ENCODE measurements at places on chromosomes 4 and X. TPM values are rescaled to one million over a fixed set of nuclear protein-coding genes. Genes with fewer than 3 reads are reported as not detected.

DNA sequence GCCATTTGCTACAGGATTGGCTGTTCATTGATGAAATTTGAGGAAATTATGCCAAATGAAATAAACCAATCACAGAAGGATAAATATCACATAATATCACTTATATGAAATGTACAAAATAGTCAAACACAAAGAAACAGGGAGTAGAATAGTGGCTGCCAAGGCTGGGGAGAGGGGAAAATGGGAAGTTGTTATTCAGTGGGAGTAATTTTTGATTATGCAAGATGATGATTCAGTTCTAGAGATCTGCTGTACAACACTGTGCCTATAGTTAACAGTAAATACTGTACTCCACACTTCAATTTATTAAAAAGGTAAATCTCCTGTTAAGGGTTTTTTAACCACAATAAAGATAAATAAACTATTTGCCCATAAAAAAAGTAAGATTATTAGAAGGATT is 101.1 kb downstream of the TMA16 start:
- DNase-seq, result no peak

DNA sequence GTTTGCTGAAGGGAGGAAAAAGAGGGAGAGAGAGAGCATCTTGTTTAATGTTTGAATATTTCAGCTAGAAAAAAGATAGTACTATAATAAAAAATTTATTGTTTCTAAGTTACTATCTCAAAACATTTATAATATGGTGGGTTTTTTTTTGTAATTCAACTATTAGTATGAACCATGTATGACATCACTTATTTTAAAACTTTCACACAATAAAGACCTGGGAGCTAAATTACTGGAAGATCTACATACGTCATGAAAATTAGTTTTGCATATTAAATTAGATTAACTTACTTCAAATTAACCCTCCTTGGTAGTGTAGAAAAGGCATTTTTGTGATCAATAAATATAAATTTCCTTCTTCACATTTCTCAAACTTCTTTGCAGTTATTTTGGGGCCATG is 432.0 kb upstream of the SLIT2 start:
- DNase-seq, result no peak

Gene TAPT1
- 7.8 TPM for polyA plus RNA-seq

DNA sequence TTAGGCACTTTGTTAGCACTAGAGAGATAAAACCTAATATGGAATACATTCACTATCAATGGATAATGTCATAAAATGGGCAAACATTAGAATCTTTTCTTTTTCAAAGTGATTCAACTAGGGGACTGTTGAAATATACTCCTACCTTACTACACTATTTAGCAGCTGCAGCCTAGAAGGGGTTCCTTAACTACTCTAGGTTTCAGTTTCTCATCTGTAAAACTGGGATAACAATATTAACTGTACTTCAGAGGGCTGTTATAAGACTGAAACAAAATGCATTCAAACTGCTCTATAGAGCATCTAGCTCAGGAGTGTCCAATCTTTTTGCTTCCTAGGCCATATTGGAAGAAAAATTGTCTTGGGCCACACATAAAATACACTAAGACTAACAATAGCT is 147.4 kb downstream of the CDS1 start:
- no peak for DNase-seq

Gene FUNDC2
- 65.2 TPM for polyA plus RNA-seq

Gene NKX6-1
- 0.02 TPM for polyA plus RNA-seq

Gene MTNR1A
- not detected for polyA plus RNA-seq

DNA sequence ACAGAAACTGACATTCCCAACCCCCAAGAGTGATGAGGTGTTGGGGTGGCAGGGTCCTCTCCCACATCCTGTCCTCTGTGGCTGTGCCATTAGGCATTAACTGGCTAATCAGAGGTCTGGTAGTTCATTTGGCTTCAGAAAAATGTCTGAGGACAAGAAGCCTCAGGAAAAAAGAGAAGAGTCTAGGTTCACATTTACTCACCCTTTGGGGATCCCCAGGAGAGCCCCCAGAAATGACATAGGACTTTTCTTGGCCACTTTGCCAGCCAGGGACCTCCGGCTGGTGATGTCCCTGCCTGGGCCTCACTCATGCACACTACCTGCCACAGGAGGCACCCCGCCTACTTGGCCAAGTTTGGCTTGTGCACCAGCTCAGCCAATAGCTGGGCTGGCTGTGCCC is 173.0 kb downstream of the RBM46 start:
- DNase-seq, result no peak

DNA sequence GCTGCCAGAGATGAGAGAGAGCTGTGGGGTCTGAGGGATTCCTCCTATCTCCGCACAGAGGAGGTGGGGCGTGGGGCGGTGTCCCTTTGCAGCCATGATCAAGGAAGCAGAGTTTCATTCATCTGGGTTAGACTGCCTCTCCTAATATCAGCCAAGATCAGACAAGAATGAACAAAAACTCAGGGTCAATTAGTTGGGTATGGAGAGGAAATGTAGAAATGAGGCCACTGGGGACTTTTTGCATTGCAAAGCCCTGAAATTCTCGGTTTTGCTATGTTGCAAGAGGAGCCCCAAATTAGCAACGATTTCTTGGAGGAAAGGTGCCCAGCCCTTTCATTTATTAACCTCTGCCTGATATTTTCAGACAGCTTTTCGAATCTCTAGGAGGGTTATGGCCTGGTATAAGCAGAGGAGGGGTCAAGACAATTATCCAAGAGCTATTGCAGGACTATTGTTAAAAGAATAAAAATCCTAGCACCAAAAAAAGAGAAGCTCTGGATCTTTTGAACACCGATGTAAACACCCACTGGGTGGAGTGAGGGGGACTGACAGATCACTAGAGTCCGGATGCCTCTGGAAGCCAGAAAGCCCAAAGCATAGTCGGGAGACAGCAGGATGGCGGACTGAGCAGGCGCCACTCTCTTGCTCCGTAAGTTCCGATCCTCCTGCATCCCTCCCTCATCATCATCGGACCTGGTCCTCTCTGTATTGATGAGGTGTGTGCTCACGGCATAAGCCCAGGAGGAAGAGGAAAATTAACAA is 34.4 kb upstream of the ACSL1 start:
- DNase-seq, result no peak

GRCh38 chr4:176910646-176911045 is 117.9 kb upstream of the VEGFC start:
- DNase-seq, result no peak

GRCh38 chr4:24856586-24856985 is 56.3 kb downstream of the CCDC149 start:
- DNase-seq, result no peak

- no peak for DNase-seq
Observed at GRCh38 chr4:142473218-142473959, 372.7 kb downstream of the INPP4B start.

Gene DHX15
- polyA plus RNA-seq, result 97.9 TPM

DNA sequence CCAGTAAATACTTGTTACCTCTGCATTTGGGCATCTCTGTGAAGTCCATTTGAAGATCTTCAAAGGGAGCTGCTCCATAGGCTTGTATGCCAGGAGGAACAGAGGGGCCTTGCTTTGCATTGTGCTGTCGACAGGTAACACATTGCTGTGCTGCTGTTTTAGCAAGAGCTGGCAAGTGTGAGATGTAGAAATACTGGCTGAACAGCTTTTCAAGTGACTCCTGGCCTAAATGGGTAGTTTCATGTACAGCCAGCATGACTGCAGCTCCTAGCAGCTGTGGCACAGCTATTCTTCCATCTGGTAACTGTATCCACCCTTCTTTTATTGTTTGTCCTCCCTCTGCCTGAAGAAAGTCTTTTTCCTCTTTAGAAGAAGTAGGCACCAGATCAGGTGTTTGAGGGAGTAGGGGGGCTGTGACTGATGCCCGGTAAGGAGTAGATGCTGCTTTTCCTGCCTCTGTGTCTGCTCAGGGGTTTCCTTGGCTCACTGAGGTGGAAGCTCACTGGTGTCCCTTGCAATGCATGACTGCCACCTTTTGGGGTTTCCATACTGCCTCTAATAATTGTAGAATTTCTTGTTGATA is 965.3 kb downstream of the CCSER1 start:
- DNase-seq, result no peak

Gene H2BW2
- not detected for polyA plus RNA-seq

- no peak for DNase-seq
Observed at GRCh38 chrX:31318866-31319265, 247.0 kb upstream of the FTHL17 start.

DNA sequence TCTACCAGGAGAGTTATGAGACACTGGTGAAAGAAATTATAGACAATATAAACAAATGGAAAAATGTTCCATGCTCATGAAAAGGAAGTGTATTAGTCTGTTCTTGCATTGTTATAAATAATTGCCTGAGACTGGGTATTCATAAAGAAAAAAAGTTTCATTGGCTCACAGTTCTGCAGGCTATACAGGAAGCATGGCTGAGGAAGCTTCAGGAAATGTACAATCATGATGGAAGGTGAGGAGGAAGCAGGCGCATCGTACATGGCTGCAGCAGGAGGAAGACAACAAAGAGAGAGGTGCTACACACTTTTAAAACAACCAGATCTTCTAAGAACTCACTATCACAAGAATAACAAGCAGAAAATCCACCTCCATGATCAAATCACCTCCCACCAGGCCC is 184.3 kb downstream of the NPNT start:
- DNase-seq, result no peak

Gene KDR
- polyA plus RNA-seq, result not detected

GRCh38 chr4:40335525-40335894 is 377 bp downstream of the CHRNA9 start:
- DNase-seq, result peak; percentile 13

Gene RTL9
- polyA plus RNA-seq, result 0.18 TPM
